ENCODE measurements at places on chromosomes 7 and 10.
A peak's percentile ranks its signal among the peaks of the same experiment; 100 is the strongest.

DNA sequence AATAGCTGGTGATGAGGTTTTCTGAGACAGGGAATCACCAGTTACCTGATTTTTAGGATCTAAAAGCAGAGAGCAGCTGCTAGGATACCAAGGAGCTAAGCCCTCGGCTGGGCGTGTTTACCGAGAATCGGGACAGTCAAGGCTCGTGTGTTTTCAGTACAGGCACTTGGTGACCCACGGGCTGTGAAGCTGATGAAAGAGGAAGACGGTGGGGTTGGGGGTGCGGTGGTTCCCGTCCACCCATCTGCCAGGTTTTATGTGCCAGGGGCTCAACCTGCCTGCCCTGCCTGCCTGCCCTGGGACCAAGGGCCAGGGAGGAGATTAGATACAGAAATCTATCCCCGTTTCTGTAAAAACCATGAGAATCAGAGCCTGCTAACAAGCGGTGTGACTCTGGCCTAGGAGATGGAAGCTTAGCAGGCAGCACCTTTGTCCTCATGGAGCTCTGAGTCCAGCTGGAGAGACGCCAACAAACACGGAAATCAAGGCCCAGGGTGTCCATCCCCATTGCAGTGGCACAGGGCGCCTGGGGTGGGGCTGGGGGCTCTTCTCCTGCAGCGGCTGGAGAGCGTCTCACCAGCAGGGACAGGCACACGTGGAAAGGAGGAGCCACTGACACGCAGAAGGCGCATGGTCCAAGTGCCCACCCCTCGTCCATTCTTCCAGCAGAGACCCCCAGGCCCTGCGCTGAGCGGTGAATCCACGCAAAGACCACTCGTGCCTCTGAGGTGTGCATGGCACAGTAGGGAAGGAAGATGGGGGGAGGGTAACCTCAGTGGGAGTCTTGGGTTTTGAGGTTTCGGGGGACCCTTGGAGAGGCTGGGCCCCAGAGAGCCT is 265.0 kb upstream of the TCERG1L start:
- peak; percentile 7 for DNase-seq

- no peak for DNase-seq
Observed at GRCh38 chr10:103111031-103111917, 81.8 kb downstream of the NT5C2 start.

- no peak for DNase-seq
Observed at GRCh38 chr10:4885162-4885561, 59.2 kb downstream of the AKR1E2 start.

DNA sequence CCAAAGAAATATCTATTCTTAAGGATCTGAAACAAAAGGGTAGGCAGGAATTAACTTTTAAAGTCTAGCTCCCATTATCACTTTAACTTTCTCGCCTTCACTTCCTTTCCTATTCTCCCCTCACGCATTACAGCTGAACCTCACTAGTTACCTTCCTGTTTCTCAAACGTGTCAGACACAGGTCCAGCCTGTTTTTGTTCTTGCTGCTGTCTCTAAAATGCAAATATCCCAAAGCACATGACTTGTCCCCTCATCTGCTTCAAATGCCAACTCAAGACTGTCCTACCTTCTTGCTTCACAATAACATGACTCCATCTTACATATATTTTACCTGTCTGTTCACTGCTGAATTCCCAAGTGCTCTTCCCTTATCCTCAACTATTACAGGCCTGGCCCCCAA is 17.6 kb downstream of the ZDHHC6 start:
- no peak for DNase-seq

GRCh38 chr10:79081353-79082034 is 12.7 kb downstream of the ZMIZ1 start:
- no peak for DNase-seq

DNA sequence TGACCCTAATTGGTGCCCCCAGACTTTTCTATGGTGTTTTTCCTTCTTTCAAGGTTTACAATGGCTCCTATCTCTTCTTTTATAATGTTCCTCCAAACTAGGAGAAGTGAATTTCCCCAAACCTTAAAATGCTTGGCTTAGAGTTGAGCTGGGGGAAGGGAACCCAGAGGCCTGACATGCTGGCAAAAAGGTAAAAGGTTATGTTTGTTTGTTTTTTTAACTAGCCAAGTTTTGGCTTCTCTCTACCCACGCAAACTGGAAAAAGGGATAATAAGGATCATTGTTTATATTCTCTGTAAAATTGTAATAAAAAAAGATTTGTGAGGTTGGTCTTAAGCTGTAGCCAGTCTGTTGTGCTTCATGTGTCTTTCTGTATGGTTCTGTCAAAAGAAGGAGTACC is 477.0 kb downstream of the IPMK start:
- DNase-seq = no peak

DNA sequence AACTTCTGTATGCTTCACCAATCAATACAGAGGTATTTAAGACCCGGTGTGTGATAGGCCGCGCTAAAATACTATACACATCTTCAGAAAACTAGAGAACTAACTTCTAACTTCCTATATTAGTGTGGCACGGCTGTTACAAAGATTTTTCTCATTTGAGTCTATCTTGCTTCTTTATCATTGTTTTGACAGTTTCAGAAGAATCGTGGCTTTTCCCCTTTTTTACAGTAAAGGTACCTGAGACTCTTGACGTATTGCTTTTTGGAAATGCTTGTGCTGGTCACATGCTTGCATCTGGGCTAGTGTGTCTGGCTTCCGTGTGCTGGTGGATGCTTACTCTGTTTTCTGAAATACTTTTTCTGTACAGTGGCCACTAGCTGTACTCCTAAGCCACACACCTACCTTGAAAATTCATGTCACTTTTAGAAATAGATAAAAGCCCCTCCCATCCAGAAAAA is 12.7 kb downstream of the IKZF1 start:
- peak; percentile 92 for DNase-seq

DNA sequence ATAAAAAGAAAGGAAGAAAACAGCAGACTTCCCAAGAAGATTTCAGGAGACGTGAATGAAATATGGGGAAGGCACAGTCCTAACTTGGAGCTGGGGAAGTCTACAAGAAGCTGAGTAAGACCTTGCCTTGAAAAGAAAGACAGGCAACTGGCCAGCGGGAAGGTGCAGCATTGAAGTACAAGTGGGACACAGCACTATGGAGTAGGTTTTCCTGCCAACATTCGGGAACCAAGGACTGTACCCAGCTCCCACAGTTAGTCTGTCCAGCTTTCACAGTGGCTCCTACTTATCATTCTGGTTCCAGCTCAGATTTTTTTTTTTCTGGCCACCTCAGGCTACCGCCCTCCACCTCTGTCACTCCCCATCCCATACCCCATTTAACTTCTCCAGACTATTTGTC is 10.0 kb downstream of the HPS1 start:
- DNase-seq = no peak

- no peak for DNase-seq
Observed at GRCh38 chr7:105577251-105577650, 4.0 kb downstream of the EFCAB10 start.

GRCh38 chr7:79494046-79494445 is 40.6 kb upstream of the MAGI2 start:
- no peak for DNase-seq

DNA sequence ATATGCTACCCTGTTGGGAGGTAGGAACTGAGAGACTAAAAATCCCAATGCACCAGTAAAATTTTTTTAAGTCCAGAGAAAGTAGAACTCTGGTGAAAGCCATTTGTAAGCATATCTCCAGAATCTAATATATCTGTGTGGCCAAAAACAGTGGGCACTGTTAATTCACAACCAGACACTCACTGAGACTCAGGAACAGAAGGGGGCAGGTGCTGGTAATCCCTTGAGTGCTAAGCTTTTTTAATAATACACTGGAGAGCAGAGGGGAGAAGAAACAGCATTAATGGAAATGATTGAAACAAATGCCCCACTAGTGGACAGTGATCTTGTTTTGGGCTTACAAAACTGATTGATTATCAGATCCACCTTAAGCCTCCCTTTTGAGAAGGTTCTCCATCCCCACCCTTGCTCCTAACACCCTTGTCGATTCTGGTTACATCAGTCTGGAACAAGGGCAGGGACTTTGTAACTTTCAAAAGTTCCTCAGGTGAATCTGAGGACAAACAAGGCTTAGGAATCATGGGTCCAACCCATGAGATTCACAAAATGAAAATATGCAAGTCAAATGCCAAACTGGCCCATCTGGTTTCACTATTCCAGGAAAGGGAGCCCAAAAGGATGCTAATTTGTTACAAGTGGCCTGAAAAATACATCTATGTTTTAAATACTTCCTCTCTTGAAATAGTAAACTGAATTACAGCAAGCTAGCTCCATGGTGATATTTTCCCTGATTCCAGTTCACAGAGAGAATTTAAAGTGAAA is 29.7 kb downstream of the PLXNA4 start:
- no peak for DNase-seq

DNA sequence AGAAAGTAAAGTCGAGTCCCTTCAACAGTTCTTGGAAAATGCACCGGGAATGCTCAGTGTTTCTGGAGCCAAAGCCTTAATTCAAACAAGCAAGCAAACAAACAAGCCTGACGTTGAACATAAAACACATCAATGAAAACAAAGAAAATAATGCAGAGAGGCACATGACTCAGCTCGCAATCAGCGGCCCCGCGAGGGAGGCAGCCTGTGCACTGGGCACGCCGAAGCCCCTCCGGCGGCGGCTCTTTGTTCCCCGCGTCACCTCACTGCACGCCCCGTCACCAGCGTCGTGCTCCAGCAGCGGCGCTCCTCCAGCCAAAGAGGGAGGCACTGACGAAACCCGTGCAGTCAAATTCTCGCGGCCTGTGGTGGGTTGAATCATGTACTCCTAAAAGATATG is 151.5 kb downstream of the DNAJB6 start:
- DNase-seq = no peak

DNA sequence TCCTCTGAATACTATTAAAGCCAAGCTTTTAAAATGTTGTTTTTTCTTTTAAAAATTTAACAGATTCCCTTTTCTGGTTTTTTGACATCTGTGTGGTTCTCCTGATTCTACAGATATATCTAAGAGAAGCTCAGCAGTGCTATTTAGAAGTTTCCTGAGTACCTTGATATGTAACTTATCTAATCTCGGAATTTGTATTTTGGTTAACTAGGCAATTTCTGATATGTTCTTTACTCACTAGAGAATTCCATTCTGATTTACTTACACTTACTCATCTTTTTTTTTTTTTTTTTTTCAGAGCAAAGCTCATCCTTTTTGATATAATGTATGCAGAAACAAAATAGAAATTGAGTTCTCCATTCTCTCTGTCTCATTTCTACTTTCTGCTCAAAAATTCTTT is 63.8 kb downstream of the PALS2 start:
- no peak for DNase-seq

- no peak for DNase-seq
Observed at GRCh38 chr10:82691211-82691610, 816.2 kb downstream of the NRG3 start.

DNA sequence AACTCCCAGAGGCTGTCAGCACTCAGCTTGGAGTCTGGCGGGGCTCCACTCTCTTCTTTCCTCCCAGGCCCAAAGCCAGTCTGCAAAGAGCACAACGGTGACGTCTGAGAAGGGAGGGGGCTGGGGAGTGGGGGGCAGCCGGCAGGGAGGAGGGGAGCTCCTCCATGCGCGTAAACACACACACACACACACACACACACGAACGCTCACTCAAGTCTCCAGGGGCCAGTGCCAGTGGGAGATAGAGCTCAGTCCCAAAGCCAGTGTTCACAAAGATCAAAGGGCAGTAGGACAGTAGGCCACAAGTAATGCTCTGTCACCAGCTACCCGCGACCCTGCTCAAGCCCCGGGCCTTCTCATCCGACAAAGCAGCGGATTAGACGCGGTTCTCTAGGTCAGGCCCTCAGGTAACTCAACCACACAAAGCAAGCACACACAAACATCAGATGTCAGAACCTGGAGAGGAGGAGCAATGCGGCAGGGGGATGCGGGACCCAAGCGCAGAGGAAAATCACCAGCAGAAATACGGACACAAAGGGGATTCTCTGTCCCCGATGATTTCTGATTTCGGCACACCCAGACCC is 19.9 kb downstream of the TCAF1 start:
- DNase-seq = no peak

- DNase-seq = no peak
Observed at GRCh38 chr10:92395271-92395670, 104.3 kb downstream of the MARCHF5 start.

- DNase-seq = no peak
Observed at GRCh38 chr10:15321431-15322341, 49.4 kb downstream of the FAM171A1 start.

GRCh38 chr7:132402751-132403245 is 173.5 kb downstream of the PLXNA4 start:
- DNase-seq = no peak

DNA sequence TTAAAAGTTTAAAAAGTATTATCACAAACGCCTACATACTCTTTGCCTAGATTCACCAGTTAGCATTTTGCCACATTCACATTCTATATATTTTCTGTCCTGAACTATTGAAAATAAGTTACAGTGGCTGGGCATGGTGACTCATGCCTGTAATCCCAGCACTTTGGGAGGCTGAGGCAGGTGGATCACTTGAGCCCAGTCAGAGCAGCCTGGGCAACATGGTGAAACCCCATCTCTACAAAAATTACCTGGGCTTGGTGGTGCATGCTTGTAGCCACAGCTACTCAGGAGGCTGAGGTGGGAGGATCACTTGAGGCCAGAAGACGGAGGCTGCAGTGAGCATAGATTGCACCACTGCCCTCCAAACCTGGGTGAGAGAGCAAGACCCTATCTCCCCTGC is 5.3 kb downstream of the ARPC1A start:
- DNase-seq = no peak

- no peak for DNase-seq
Observed at GRCh38 chr7:4631380-4632179, 50.5 kb upstream of the FOXK1 start.
